Esophagus muscularis mucosa (tissue), 4 donors: ENCODE measurements at places on chromosomes 12 and 14. TPM values are rescaled to one million over a fixed set of nuclear protein-coding genes. Genes with fewer than 3 reads are reported as not detected.

Gene CRIP2
- 401 TPM for total RNA-seq

Gene PAPOLA
- 122 TPM for total RNA-seq

GRCh38 chr12:111580737-111581136, 18.4 kb downstream of the ATXN2 start:
- no peak for DNase-seq

DNA sequence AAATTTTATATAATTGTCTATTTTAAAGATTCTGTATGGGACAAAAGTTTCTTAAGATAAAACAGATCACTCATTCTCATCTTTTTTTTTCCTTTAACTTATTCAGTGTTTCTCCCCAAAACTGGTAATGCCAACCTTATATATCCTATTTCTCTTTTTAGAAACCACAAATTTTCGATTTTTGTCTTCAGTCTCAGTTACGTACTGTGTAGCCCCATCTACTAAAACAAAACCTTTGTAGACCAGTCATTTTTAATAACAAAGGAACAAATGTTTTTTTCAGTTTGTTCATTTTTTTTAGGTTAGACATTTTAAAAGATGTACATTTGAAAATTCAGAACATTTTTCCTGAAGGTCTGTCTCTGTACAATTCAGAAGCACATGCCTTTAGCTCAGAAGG, 18.2 kb downstream of the PNMA1 start:
- DNase-seq: no peak
